T-helper 1 cell (primary cell): ENCODE measurements at places on chromosomes 11 and 22.
A peak's percentile ranks its signal among the peaks of the same experiment; 100 is the strongest.

DNA sequence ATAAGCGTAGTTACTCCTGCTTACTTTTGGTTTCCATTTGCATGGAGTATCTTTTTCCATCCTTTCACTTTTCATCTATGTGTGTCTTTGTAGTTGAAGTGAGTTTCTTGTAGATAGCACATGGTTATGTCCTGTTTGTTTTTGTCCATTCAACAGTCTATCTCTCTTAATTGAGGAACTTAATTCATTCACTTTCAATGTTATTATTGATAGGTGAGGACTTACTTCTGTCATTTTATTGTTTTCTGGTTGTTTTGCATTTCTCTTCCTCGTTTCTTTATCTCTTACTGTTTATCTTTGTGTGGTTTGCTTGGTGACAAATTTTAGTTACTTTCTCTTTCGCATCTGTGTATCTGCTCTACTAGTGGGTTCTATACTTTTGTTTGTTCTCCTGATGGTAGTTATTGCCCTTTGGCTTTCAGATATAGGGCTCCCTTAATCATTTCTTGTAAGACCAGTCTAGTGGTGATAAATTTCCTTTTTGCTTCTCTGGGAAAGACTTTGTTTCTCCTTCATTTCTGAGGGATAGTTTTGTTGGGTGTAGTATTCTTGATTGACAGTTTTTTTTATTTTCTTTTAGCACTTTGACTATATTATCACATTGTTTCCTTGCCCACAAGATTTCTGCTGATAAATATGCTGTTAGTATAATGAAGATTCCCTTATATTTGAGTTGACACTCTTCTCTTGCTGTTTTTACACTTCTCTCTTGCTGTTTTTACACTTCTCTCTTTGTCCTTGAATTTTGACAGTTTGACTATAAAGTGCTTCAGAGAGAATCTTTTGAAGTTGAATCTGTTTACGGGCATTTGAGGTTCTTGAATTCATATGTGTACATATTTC lies 9.0 kb upstream of the RAG1 start:
- no peak for DNase-seq

DNA sequence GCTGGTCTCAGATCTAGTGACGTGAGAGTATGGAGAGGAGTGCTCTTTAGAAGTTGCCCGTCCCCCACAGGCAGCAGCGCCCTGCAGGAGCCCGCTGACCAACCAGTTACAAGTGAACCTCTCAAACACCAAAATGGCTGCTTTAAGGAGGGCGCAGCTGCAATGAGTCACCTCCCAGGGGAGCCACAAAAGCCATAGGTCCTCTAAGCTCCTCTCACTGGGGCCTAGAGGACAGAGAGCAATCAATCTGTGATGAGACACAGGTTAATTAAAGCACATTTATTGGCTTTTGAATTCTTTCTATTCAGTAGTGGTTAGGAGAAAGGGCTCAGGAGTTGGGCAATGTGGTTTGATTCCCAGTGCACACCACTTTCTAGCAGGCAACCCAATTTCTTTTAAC lies 15.5 kb upstream of the RAPSN start:
- DNase-seq, result no peak

DNA sequence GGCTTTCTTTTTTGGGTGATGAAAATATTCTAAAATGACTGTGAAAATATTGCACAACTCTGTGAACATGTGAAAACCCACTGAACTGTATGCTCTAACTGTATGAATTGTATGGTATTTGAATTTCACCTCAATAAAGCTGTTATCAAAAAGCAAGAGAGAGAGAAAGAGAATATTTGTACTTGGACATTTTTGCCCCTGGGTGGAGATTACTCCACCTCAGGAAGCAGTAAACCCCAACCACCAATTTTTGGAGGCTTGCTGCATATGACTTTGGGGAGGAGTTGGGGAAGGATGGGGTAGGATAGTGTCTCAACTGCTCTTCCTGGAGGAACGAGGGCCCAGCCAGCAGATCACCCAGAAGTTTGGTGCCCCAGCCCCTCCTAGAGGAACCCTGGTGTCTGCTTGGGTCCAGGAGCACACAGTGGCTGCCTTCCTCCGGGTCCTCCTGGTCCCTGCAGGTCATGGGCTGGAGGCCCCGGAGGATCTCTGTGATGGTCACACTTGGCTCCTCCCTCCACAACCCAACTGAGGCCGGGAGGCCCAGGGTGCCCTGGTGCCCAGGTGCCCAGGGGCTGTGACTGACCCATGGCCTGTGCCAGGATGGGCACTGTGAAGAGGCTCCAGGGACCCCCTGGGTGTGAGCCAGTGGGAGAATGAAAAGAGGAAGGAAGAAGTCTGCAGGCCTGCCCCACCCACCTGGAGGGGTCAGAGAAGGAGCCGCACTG lies 15.3 kb upstream of the PICK1 start:
- DNase-seq, result no peak

- DNase-seq, result no peak
Measured at GRCh38 chr11:22415476-22415875, 77.3 kb downstream of the SLC17A6 start.

DNA sequence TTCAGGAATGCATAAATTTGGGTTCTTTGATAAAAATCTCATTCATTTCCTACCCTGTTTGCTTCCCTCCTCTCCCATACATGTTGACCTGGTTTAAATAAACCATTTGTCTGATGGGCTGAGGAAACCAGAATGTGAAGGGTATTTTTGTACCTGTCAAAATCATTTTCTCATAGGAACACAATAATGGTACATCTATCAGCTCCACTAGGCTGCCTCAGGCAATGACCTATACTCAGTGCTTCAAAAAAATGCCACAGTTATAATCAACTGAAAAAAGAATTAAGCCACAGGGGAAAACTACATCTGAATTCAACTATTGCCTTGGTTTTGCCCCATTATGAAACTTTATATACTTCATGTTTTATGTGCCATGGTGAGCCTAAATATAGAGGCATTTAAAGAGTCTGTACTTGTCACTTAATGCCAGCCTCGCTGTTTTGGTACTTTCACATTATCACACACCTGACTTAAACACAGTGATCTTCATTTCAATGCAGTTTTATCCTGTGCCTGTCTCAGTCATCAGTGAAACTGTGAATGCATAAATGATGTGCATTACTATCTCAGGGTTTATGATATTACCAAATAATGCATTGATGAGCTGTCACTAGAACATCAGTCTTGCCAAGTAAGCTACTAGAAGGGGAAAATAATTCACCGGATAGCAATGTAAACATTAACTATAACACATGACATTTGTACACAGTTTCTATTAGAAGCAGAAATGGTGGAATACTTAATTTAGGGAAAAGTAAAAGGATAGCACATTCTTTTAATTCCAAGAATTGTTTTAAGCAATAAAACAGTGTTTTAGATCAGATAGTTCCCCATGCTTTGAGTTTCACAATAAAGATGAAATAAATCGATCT lies 92.7 kb downstream of the MSANTD4 start:
- no peak for DNase-seq

GRCh38 chr11:44305470-44306051 lies 4.4 kb downstream of the ALX4 start:
- DNase-seq, result peak; percentile 52

DNA sequence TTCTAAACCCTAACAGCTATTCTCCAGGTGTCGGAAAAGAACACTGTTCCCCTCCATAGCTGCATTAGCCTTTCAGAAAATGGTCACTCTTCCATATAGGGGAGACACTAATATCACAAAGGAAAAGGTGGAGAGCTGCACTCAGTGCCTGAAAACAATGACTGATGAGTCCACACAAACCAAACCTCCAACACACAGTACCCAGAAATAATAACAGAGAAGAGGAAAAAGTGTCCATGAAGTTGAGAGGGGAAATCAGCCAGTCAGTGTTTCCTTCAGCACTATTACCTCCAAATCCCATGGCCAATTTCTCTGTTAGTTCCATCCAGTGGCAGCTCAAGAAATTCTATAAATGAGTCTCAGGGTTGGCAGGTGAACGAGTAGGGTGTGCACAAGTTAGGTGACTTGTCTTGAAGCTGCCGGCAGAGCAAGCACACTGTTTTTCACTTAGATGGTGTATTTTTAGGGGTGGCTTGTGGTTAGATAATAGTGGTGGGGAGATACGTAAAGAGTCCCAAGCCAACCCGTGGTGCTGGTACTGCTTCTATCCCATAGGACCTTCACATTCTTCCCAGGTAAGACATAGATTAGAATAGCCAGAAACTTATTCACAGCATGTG lies 84.5 kb upstream of the CHRM4 start:
- DNase-seq, result no peak

DNA sequence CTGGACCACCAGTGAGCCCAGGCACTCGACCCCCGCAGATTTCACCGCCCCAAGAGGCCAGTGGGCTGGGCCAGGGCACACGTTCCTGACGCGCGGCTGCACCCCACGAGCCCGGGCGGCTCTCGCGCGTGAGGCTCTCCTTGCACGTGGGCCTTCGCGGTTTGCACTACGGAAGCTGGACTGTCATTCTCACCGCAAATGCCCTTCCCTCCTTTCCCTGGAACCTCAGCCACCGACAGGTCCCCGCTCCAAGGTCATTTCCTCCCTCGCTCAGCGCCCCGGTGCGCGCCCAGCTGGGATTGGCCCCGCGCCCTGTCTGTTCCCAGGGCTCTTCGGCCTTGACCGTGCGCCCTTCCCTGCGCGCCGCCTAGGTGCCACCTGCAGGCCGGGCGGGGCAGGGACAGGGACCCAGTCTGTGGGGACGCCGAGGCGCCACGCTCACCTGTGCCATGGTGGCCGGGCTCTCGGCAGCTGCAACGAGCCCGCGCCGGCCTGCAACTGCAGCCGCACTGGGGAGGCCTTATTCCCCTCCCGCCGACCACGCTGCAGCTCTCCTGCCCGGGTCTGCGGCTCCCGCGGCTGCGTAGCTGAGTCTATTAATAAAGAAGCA lies 2.1 kb upstream of the CPT1A start:
- DNase-seq, result peak; percentile 60

DNA sequence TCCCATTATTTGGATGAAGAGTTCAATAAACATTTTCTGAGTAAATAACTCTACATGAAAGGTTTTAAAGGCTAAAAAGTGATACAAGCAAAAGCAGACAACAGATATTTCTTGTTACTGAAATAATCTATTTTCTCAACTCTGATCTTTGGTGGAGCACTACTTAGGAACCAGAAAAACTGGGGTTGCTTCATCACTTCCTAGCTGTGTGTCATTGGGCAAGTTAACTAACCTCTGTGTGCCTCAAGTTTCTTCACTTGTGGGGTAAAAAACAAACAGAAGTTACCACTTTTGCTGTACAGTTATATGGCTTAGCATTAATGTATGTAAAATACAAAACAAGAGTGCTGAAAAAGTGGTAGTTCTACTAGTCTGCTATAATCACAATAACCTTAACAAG lies 5.6 kb downstream of the MAPK1 start:
- no peak for DNase-seq

DNA sequence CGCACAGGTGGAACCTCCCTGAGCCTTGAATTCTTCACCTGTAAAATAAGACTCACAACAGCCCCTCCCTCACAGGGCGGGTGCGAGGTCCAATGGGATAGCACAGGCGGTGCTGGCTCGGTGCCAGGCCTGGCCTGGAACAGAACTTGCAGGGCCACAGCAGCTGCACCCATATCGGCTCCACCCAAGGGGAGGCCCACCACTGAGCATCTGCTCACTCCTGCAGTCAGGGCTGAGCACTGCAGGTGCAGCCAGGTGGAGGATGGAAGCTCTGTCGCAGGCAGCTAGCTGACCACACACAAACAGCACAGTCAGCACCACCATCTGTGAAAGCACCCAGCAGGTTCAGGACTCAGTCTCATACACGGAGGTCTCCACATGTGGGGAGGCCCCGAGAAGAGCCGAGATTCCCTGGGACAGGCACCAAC lies 19.6 kb downstream of the VPS37C start:
- DNase-seq, result no peak

- DNase-seq, result no peak
Measured at GRCh38 chr11:3367221-3367620, 11.7 kb downstream of the ZNF195 start.

DNA sequence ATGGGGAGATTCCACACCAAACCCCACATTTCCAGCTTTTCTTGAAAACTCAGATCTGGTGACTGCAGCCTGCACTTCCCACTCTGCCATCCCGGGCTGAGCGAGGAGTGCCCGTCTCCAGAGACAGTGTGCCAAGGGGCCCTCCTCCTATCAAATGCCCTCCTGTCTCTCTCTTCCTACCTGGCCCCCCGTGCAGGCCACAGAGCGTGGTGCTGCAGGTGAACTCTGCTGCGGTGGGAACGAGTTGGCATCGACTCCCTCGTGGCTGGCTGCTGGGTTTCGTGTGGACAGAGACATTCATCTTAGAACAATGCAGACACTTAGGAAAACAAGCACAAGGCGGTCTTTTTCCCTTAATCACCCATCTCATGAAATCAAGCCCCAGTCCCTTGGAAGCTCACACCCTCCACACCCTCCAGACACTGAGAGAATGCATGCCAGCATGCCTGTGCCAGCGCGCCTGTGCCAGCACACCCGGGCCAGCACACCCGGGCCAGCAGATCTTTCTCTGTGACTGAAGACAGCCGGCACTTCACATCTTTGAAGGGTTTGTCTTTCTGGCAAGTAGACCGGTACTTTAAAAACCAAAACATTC lies 65.0 kb downstream of the PARVB start:
- no peak for DNase-seq

- no peak for DNase-seq
Measured at GRCh38 chr11:67657300-67657699, 6.8 kb upstream of the ACY3 start.

GRCh38 chr11:78605296-78605695 lies 30.6 kb upstream of the NARS2 start:
- no peak for DNase-seq

GRCh38 chr11:128621601-128622501 lies 34.5 kb upstream of the ETS1 start:
- DNase-seq, result no peak

DNA sequence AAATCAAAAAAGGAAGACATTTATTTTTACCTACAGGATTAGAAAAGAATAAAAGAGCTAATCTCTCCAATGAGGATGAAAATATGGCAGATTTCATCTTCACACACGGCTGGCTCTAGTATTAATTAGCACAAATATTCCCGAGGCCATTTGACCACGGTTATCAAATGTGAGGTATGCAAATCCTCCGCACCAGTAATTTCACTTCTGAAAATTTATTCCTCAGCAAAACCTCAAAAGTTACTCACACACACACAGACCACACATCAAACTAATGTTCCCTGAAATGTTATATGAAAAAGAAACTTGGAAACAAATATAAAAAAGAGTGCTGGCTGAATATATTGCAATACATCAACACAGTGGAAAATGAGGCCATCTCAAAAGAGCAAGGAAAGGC lies 32.8 kb downstream of the CELSR1 start:
- no peak for DNase-seq

- no peak for DNase-seq
Measured at GRCh38 chr11:65530157-65530496, 5.2 kb downstream of the SCYL1 start.
